ENCODE measurements at places on chromosomes 11 and 22.

- no peak for DNase-seq
Observed at GRCh38 chr11:76939219-76939631, 78.5 kb downstream of the ACER3 start.

DNA sequence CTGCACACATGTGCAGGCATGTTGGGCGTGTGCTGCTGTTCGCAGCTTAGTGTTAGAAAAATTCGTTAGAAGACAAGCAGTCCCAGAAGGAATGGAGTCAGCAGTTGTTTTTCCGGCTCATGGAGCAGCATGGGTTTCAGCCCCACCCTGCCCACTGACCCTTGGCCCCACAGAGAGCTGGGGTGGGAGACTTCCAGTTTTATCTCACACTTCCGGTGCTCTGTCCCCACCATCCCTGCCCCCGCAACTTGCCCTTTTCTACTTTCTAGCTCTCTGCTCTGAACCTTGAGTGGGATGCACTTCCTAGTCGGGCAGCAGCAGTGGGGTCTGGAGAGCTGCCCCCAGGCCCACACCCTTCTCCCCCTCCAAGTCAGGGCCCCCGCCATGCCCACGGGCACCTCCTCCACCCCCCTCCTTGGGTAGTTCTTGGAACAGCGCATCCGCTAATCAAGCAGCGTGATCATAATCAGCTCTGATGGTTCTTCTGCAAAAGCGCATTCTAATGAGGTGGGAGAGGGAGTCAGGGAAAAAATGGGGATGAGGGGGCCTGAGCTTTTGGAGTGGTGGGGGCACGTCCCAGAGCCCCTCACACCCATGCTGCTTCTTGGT, 184.4 kb downstream of the CEP164 start:
- DNase-seq, result no peak

DNA sequence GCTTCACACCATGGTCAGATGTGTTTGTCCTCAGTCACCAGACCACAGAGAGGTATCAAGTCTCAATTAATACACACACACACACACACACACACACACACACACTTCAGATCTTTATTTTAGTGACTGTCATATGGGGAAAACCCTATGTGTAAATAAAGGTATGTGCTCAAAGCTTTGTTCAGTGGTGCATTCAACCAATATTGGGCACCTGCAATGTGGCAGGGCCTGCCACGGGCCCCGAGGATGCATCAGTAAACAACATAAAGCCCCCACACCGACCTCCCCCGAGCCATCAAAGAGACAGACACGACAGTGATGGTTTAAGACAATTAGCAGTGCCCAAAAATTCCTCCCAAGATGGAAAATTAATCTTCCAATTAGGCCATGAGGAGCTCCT, 51.6 kb downstream of the SHANK2 start:
- DNase-seq, result no peak

DNA sequence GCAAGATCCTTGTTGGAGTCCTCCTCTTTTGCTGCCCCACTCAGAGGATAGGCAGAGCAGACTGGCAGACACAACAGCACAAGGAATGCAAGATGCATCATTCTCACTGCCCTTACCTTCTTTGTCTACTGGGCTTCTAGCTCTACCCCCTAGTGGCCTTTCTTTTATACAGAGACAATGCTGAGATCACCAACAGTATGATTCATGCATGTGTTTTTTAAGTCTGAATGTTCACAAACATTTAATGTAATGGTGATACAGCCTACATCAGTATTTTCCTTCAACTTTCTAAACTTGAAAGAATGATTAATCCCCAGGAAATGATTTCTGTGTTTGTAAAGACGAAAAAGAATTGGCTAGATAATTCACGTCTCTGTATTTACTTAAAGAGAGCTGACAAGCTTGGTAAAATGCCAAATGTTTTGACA, at the start of gene MMP10:
Gene MMP10 (minus strand): TSS at position 138 of the 428 bp plus-strand sequence. CDS start 37 bp downstream, at position 101.
- DNase-seq, result no peak

DNA sequence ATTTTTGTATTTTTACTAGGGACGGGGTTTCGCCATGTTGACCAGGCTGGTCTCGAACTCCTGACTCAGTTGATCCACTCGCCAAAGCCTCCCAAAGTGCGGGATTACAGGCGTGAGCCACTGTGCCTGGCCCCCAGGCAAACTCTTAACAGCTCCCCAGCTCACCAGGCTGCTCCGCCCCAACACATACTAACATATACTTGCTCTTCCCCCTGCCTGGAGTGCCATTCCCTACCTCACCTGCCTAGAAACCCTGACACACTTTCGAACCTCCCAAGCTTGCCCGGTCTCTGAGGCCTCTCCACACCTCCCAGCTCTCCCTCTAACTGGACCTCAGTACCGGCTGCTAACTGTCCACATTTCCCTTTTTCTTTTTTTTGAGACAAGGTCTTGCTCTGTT, 8.5 kb downstream of the MAP4K2 start:
- no peak for DNase-seq

DNA sequence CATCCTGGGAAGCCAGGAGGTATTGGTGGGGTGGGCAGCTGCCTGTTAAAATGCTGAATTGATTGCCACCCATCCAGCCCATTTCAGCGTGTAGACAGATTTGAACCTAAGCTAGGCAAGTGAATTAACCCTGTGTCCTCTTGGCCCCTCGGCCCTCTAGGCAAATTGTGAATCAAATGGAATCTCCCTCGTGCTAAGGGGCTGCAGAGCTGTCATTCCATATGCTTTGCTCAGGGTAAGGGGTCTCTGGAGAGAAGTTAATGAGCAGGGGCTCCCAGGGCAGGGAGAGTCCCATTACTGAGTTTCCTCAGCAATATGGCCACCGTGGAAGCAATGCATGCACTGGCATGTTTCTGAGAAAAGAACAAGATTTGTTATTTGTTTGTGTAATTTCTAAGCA, 117.7 kb upstream of the RCN1 start:
- DNase-seq, result no peak

- no peak for DNase-seq
Observed at GRCh38 chr11:113173126-113173525, 141.3 kb upstream of the TTC12 start.

GRCh38 chr11:62931499-62932278, 10.5 kb upstream of the CHRM1 start:
- no peak for DNase-seq

DNA sequence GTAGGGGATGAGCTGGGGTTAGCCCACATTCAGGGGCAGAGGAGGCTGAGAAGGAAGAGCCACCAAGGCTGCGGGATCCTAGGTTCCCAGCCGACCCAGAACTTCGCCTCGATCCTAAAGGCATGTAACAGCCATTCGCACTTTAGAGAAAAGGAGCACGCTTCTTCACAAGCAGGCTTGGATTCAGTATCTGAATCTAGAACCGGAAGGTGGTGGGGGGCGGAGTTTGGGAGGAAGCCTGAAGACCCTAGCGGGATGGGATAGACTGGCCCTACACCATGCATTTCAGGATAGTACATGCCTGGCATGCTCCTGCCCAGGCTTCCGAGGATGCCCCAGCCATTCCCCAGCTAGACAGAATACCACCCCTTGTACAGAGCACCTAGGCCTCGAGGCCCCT, 4.4 kb downstream of the SCARF2 start:
- no peak for DNase-seq

GRCh38 chr22:43310798-43311197, 32.4 kb downstream of the SCUBE1 start:
- DNase-seq, result no peak

DNA sequence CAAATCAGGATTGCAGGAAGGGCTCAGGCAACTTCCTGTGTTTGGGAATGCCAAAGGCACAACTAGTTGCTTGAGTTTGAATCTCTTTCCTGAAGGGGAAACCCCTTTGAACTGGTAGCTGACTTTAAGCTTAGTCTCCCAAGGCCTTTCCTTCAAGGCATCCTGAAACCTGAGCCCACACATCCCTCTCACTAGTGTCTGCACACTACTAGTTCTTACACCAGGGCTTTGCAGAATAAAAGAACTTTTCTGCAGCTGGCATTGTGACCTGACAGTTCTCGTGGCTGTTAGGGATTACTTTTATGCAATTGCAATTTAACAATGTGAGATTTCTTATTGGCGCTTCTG, 95.4 kb downstream of the EXT2 start:
- no peak for DNase-seq

- DNase-seq, result no peak
Observed at GRCh38 chr11:117256573-117256972, 24.1 kb downstream of the RNF214 start.

- DNase-seq, result no peak
Observed at GRCh38 chr11:70503468-70504221, 105.3 kb downstream of the CTTN start.

GRCh38 chr22:47191671-47192650, 429.5 kb downstream of the TBC1D22A start:
- DNase-seq, result no peak

DNA sequence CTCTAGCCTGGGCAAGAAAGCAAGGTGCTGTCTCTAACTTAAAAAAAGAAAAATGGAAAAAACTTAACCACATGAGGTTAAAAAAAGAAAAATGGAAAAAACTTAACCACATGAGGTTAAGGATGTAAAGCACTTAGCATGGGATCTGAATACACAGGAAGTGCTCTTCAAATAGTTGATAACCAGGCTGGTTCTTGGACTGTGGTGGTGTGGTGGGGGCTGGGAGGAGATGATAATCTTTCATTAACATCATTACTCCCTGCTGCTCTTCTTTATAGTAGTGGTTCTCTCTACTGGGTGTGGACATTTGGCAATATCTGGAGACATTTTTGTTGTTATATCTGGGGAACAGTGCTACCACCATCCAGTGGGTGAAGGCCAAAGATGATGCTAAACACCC, 88.4 kb downstream of the TTC17 start:
- peak; percentile 17 for DNase-seq

GRCh38 chr22:46054091-46055073, 77.4 kb upstream of the WNT7B start:
- peak; percentile 34 for DNase-seq

DNA sequence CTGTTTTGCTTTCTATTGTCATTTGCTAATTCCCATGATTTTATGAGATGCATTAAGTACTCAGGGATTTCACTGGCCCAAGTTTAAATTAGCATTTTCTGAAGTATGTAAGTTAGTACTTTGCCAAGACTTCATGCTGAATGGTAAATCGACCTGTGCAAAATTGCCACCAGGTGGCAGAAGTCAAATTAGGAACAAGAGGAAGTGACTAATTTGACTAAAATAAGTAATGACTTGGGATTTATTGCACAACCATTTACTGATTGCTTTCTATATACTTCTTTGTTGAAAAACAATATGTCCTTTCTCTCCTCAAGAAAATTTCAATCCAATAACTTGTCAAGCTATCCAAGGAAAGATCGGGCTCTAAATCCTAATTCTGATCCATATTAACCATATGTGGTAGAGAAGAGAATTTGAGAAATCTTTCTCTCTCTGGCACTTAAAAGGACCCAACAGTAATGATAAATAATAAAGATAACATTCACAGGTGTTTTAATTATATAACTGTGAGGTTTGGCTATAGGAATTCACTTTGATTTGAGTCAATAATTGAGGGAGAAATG, 253.7 kb upstream of the CHORDC1 start:
- peak; percentile 25 for DNase-seq

- peak; percentile 60 for DNase-seq
Observed at GRCh38 chr22:38754751-38755154, 1.0 kb downstream of the SUN2 start.

DNA sequence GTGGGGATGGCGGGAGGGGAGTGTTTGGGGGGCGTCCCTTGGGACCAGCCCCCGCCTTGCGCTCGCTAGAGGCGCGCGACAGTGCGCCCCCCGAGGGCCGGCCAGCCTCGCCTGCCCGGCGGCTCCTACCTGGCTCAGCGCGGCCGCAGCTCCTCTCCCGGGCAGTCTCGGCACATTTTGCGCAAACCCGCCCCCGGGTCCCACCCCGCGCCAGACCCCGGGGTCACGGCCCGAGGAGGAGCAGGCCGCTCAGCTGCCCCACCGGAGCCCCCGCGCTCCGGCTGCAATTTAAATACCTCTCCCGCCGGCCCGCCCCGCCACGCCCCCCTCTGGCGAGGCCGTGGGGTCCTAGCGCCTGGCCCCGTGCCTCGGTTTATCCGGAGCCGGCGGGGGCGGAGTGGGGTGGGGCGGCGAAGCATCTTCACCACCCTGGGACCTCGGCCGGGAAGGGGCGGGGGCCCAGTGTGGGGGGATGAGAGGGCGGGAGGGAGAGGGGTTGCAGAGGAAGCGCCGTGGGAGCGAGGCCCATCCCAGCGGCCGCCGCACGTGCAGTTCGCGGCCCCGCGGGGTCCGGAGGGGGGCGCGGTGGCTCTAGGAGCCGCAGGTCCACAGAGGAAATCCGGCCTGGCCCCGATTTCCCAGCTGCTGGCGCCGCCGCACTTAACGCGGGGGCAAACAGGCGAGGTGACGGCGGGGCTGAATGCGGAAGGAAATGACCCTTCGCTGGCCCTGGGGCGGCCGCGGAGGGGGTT, at the start of gene LRRC32:
Gene LRRC32 (minus strand): TSS at position 263 of the 752 bp plus-strand sequence. CDS start 4,793 bp downstream, outside the sequence.
- DNase-seq, result no peak

GRCh38 chr22:32903507-32903906, 102.0 kb downstream of the TIMP3 start:
- no peak for DNase-seq

DNA sequence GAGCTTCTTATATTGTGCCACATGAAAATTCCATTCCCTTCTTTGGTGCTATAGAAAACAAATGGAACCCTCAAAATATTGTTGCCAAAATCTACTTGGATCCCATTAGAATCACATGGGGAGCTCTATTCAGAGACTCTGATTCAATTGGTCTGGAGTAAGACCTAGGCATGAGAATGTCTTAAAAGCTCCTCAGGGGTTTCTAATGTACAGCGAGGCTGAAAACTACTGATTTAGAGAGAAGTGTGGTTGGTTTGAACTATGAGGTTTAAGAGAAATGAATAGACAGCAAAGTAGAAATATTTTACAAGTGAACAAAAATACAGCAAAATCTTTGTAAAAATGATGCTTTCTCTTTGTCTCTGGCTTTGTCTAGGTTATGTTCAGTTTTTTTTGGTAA, 514.7 kb downstream of the CNTN5 start:
- no peak for DNase-seq

- no peak for DNase-seq
Observed at GRCh38 chr11:20658135-20658534, 11.3 kb upstream of the NELL1 start.

- DNase-seq, result no peak
Observed at GRCh38 chr11:31619980-31620379, 110.4 kb downstream of the ELP4 start.

- no peak for DNase-seq
Observed at GRCh38 chr11:5625281-5625680, 480 bp downstream of the TRIM34 start.

- no peak for DNase-seq
Observed at GRCh38 chr11:91691872-91692271, 532.7 kb upstream of the FAT3 start.

GRCh38 chr22:26524870-26525269, 12.6 kb upstream of the TFIP11 start:
- DNase-seq, result no peak

GRCh38 chr11:19723572-19724342, 11.1 kb downstream of the NAV2 start:
- DNase-seq, result peak; percentile 69

DNA sequence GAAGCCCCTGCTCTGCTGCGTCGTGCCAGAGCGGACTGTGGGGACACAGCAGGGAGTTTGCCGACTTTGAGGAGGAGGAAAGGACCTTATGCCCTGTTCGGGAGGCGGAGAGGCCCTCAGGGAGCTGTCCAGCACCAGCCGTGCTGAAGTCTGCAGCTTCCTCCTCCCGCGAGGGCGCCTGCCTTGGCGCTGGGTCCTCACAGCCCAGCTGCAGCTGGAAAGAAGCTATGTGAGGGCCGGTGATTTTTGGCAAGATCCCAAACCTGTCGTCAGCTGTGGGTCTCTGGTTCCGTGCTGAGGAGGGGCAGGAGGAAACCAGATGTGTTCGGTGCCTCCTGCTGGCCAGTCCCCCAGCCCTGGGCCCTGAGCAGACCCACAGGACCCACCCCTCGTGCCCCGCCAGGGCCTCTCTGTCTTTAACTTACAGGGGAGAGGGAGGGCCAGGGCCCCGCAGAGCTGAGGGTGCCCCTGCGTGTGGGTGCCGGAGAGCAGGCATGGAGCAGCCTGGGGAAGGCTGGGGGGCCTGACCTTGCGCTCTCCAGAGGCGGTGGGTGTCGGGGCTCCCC, 12.0 kb downstream of the BRSK2 start:
- DNase-seq, result peak; percentile 19
